Effector memory CD8-positive, alpha-beta T cell (primary cell): ENCODE measurements at places on chromosomes 3 and 15.

DNA sequence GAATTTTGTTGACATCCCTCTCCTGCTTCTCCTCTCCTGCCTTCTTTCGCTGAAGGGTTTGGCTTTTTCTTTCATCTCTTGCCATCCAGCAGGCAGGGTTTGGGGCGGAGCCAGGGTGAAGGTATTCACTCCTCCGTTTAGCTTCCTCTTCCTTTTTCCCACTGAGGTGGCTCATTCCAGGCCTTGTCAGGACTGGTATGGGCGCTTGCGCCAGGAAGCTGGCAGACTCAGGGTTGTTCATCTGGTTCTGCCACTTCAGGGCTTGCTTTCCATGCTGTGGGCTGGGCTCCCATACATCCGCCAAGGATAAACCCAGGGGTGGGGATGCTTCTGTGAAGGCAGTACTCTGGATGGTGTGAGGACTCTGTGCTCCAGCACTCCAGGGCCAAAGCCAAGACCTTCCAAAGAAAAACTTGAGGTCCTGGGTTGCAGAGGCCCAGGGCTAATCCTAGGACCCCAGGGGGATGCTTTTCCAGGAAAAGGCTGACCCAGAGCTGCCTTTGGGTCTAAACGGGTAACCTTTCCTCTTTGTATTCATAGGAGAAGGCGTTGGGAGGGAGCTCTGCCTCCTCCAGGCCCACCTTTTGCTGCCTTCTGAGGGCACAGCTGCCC lies 7.7 kb upstream of the AMOTL2 start:
- DNase-seq: no peak

GRCh38 chr3:195238081-195238571 lies 32.8 kb downstream of the XXYLT1 start:
- no peak for DNase-seq

- no peak for DNase-seq
Measured at GRCh38 chr3:157317895-157318294, 118.8 kb upstream of the PTX3 start.

DNA sequence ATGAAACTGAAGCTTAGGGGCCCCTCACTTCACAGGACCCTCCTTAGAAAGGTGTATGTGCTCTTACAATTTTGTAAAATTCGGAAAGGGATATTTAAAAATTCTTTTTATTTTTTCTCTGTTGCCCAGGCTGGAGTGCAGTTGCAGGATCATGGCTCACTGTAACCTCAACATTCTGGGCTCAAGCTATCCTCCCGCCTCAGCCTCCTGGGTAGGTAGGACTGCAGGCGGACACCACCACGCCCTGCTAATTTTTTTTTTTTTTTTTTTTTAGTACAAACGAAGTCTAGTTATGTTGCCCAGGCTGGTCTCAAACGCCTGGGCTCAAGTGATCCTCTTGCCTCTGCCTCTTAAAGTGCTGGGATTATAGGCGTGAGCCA lies 45.1 kb upstream of the SPATA12 start:
- DNase-seq: no peak

DNA sequence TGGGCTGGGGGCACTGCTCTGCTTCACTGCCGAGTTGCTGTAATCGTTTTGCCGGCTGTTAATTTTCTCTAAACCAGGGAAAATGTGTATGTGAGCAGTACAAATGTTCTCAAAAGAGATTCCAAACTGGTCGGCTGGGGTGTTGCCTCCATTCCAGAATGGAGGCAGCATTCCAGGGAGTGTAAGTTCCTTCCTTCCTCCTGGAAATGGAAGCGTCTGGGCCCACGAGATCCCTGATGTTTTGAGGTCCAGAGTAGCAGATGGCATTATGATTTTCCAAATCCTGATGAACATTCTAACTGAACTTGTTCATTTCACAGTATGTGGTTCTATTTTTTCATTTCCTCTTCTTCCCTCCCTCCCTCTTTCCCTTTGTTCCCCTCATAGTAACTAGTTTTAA lies 64.4 kb upstream of the SKOR1 start:
- no peak for DNase-seq
